ENCODE measurements at places on chromosomes 6 and 20. TPM values are rescaled to one million over a fixed set of nuclear protein-coding genes. Genes with fewer than 3 reads are reported as not detected.

- no peak for DNase-seq
Observed at GRCh38 chr6:116990679-116991078, 113.6 kb downstream of the RFX6 start.

DNA sequence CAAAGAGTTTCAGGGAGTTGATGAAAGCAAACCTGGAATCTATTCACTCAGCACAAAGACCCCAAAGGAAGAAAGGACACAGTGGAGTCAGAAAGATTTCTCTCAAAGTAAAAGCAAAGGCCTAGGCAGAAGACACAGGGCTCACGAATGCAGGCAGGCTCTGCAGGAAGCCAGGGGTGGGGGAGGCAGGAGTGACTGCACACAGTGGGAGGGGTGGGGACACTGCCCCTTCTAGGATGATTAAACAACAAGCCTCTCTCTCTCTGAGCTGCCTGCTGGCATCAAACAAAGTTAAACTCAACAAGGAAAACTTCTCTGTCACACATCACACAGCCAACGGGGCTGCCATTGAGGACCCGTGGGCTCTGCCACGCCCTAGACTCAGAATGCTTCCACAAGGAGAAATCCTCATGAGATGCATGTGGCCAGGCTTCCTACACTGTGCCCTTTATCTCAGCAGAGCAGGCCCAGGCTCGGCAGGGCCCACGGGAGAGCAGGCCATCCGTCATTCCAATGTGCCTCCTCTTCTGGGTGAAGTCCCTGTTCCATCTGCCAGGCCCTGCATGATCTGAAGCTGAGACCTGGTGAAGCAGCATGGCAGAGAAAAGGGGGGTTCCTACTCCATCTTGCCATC lies 70.1 kb downstream of the RAMACL start:
- DNase-seq = no peak

GRCh38 chr20:17036541-17036940 lies 190.3 kb upstream of the PCSK2 start:
- no peak for DNase-seq

The DYNLT1 gene
- polyA plus RNA-seq = 150 TPM
